ENCODE measurements at places on chromosomes 2 and 18. TPM values are rescaled to one million over a fixed set of nuclear protein-coding genes. Genes with fewer than 3 reads are reported as not detected.

GRCh38 chr2:40213071-40213470 lies 238.8 kb downstream of the SLC8A1 start:
- DNase-seq: no peak

GRCh38 chr2:222802514-222803196 lies 58.2 kb upstream of the ACSL3 start:
- DNase-seq: no peak

- DNase-seq: no peak
Observed at GRCh38 chr2:40439473-40439872, 12.4 kb downstream of the SLC8A1 start.

DNA sequence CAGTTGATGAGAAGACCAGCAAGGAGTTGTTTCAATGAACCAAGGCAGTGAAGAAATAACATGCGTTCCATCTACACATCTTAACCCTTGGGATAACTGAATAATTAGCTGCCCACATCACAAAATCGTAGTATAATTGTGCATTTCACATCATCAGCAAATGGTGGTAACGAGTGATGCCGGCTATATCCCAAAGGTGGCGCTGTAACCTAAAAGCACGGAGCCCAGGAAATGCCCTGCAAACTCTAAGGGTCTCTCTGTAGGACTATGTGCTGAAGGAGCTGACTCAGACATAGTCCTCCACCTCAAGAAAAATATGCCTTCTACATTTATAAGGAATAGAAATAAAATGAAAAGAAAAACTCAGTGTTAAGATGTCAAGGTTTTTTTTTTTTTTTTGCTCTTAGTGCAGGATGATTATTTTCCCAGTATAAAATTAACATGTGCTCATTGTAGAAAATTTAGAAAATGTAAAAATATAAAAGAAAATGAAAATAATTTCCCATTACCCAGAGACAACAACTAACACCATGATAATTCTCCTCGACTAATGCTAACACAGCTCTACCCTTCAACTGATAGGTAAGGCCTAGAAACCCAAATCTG lies 23.1 kb upstream of the DSG3 start:
- DNase-seq: no peak

DNA sequence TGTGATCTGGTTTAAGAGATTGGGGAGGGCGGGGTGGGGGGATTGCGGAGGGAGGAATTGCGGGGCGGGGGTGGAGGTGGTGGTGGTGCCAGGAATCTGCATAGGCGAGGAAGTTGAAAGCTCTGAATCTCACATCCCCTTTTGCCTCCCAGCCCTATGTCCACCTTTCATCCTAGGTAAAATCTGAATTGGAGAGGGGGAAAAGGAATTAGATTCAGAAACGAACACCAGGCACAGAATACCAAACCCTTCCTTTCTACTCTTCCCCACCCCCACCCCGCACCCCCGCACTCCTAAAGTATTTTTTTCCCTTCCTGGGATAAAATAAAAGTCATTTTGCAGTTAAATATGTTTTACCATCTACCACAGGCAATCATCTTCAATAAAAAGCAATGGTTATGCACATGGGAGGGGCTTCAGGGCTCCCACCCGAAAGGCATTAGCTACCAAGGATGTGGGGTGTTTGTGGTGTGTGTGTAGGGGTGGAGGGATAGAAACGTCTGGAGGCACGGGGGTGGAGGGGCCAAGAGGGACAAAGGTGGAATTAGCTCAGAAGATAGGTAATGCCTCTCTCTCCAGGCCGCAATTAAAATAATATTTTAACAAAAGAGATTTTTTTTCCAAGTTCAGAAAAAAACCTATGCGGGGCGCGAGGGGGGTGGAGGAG lies 1.8 kb downstream of the IGFBP5 start:
- DNase-seq: no peak

GRCh38 chr2:21693081-21693480 lies 569.3 kb downstream of the TDRD15 start:
- no peak for DNase-seq

GRCh38 chr2:185402474-185402873 lies 336.1 kb upstream of the FSIP2 start:
- DNase-seq: no peak

DNA sequence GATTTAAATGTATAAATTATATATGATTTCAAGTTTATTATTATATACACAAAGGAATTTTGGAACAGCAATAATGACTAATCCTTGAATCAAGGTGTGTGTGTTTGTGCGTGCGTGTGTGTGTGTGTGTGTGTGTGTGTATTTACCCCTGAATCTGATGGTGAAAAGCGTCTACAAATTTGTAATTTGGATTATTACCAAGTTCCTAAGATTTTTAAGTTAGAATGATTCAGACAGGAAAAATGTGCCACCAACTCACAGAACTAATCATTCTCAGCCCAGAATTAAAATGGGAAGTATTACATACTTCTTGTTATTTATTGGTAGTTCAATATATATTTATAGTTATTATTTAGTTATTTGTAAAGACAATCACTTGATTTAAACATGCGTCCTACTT lies 12.3 kb downstream of the CALCRL start:
- no peak for DNase-seq

GRCh38 chr18:13315000-13315399 lies 96.4 kb downstream of the LDLRAD4 start:
- no peak for DNase-seq

GRCh38 chr2:240906911-240907590 lies 915 bp downstream of the CROCC2 start:
- no peak for DNase-seq

DNA sequence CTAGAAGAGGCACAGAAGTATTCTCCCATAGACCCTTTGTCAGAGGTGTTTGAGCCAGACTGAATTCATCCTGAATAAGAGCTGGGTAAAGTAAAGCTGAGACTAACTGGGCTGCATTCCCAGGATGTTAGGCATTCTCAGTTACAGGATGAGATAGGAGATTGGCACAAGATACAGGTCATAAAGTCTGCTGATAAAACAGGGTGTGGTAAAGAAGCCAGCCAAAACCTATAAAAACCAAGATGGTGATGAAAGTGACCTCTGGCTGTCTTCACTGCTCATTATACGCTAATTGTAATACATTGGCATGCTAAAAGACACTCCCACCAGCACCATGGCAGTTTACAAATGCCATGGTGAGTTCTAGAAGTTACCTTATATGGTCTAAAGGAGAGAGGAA lies 364.9 kb upstream of the TMEFF2 start:
- peak; percentile 58 for DNase-seq

GRCh38 chr2:17171446-17172049 lies 346.7 kb downstream of the RAD51AP2 start:
- no peak for DNase-seq

DNA sequence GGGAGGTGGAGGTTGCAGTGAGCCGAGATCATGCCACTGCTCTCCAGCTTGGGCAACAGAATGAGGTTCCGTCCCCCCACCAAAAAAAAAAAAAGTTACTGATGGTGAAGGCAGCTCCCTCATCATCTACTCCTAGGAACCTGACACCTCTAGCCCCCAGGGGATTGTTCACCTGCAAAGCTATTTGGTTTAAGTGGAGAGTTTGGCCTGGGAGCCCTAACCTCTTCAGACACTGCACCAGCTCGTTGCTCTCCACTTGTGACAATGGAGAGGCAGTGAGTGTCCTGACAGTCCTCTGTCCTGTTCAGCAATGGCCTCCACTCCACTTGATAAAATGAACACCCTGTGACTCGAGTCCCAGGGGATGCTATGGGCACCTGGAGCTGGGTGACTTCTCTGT lies 43.5 kb downstream of the ATP6V1C2 start:
- no peak for DNase-seq

DNA sequence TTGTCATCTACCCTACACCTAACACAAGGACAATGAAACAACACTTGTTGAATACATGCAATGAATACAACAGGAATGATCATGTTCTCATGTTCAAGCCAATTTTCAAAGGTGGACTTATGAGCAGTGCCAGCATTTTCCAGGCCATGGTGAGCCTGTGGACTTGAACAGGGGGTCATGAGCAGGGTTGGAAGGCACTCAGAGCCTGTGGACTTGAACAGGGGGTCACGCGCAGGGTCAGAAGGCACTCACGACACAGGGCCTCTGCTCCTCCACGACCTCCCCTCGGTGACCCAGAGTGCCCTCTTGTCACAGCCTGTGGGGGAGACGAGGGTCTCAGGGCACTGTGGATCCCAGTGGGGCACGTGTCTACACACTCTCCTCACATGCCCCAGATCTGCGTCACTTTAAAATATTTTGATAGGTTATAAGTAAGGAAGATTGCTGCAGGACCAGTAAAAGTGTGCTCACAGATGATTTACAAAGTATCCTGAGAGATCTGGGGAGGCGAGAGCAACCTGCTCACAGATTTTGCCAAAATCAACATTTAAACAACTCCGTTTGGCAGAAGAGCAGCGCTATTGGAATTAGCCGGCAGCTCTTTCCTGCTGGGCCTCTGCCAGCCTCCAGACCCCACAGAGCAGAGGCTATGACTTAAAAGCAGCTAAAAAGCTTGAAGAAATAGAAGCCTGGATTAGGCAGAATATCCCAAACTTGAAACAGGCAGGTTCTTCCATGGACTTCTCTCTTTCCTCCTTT lies 121.9 kb downstream of the TMEM18 start:
- no peak for DNase-seq

- no peak for DNase-seq
Observed at GRCh38 chr2:43569921-43570320, 25.9 kb downstream of the THADA start.

- peak; percentile 61 for DNase-seq
Observed at GRCh38 chr2:134512734-134513464, 205.9 kb downstream of the TMEM163 start.

- DNase-seq: no peak
Observed at GRCh38 chr2:118536306-118536705, 311.1 kb downstream of the EN1 start.

Gene DQX1
- polyA plus RNA-seq: 2.2 TPM

Gene KCNIP3
- polyA plus RNA-seq: 9.2 TPM

Gene PPP1R1C
- polyA plus RNA-seq: 9.2 TPM

Gene CAPN14
- 0.12 TPM for polyA plus RNA-seq

Gene DPP10
- polyA plus RNA-seq: not detected

Gene OXER1
- 0.04 TPM for polyA plus RNA-seq

Gene PCARE
- not detected for polyA plus RNA-seq

Gene TXNDC2
- 0.02 TPM for polyA plus RNA-seq

Gene SPATA3
- polyA plus RNA-seq: not detected

All from foreskin keratinocyte (primary cell).